HL-60 (cell line): ENCODE measurements at places on chromosomes 6 and 20.

GRCh38 chr6:135535989-135536414, 38.5 kb upstream of the AHI1 start:
- no peak for DNase-seq

GRCh38 chr20:13174402-13174801, 46.7 kb upstream of the ISM1 start:
- no peak for DNase-seq

GRCh38 chr6:101585501-101585900, 192.0 kb downstream of the GRIK2 start:
- DNase-seq = no peak

- no peak for DNase-seq
Measured at GRCh38 chr6:3175715-3176402, 18.5 kb upstream of the TUBB2A start.

- no peak for DNase-seq
Measured at GRCh38 chr6:84877515-84878210, 113.3 kb upstream of the TBX18 start.

- DNase-seq = no peak
Measured at GRCh38 chr20:45948261-45948733, 13.8 kb downstream of the PCIF1 start.

- peak; percentile 9 for DNase-seq
Measured at GRCh38 chr6:88165844-88166492, at the start of gene CNR1. Gene CNR1, minus strand, starts transcription at chr6:88166347. Its CDS starts 21,073 bp downstream, at chr6:88145274.

- DNase-seq = no peak
Measured at GRCh38 chr6:52513464-52513863, 63.4 kb downstream of the TRAM2 start.

GRCh38 chr6:45229416-45229815, 98.7 kb upstream of the RUNX2 start:
- DNase-seq = no peak

DNA sequence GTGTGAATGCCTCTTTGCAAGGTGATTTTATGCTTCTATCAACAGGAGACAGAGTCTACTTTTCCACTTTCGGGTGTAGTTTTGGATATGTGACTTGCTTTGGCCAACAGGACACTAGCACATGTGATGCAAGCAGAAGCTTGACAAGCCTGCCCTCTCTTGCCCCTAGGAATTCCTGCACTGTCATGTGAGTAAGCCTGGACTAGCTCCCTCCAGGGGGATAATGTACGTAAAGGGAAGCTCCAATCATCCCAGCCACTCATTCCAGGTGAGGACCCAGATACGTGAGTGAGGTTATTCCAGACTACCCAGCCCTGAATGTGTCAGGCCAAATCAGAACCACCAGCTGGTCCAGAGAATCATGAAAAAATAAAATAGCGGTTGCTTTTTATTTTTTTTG, 33.3 kb downstream of the BEND3 start:
- DNase-seq = no peak

DNA sequence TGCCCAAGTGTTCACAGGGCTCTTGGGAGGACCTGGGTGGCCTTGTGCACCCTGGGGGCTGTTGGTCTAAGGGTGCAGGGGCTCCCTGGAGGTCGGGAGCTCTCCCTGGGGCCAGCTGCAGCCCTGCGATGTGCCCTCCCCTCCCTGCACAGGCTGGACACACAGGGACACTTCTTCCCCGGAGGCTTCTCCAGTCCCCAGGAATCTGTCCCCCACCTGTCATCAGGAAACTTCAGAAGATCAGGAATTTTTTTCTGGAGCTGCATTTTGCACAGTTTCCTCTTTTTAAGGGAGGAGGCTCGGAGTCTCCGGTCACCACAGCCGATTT, 66.9 kb upstream of the BHLHE23 start:
- no peak for DNase-seq

DNA sequence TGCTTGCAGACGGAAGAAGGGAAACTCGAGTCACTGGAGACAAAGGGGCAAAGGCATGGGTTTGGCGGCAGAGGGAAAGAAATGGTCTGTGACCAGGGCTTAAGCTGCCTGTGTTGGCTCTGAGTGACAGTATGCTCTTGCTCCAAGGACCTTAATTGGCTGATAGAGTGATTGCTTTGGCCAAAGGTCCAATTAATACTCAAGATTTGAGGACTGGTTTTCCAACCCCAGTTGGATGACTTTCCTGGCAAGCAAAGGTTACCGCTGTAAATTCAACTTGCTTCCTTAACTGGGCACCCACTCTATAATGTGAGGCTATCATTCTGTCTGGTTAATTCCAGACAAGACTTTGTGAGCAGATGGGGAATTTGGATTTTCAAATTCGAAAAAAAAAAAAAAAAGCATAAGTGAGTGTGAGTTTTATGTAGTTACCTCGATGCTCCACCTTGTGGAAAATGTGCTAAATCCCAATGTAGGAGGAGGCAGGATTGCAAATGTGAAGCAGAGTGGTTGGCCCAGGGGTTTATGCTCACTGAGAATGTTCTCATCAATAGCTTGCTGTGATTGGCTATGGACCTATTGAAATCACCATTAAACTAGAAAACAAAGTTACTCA, 150.7 kb upstream of the GMDS start:
- DNase-seq = no peak

DNA sequence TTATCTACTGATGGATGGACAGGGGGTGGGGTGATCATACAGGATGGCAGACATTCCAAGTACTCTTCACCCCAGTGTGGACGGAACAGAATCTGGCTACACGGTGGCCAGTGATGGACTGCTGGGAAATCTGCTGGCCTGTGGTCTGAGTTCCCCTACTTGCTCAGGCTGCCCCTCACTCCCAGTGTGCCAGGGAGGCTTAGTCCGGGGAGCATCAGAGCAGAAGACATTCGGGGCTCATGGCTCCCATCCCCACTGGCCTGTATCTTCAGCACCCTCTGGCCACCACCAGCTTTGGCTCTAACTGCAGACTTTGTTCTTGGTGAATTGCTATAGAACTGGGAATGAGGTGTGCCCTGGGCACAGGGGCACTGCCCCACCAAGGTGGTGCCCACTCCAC, 15.3 kb downstream of the TLDC2 start:
- DNase-seq = no peak

GRCh38 chr6:38720295-38720694, 5.2 kb downstream of the DNAH8 start:
- no peak for DNase-seq

GRCh38 chr6:37125774-37126492, 44.0 kb upstream of the PIM1 start:
- no peak for DNase-seq

DNA sequence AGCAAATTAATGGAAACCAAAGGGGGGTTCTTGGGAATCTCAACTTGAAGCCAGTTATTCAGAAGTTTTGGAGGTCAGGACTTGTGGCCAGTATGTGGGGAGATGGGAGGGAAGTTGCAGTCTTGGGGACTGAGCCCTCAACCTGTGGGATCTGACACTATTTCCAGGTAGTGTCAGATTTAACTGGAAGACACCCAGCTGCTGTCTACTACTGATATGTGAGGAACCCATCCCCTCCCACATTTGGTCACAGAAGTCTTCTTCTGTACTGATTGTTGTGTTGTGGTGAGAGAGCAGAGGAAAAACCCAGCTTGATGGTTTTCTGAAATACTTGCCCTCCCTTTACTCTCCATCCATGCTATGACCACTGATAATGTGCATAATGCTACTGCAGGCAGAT, 134.0 kb downstream of the QRSL1 start:
- DNase-seq = no peak

- peak; percentile 96 for DNase-seq
Measured at GRCh38 chr6:36697481-36697903, at the start of gene RAB44. Gene RAB44, plus strand, starts transcription at chr6:36697826. Its CDS starts 6,410 bp downstream, at chr6:36704236.

GRCh38 chr6:134882426-134883038, 67.4 kb downstream of the ALDH8A1 start:
- DNase-seq = peak; percentile 7

- DNase-seq = no peak
Measured at GRCh38 chr6:116015983-116016382, 44.7 kb downstream of the FRK start.

- DNase-seq = no peak
Measured at GRCh38 chr20:43477193-43477592, 19.5 kb downstream of the SRSF6 start.

- DNase-seq = no peak
Measured at GRCh38 chr6:17525637-17526036, 74.5 kb upstream of the FAM8A1 start.

DNA sequence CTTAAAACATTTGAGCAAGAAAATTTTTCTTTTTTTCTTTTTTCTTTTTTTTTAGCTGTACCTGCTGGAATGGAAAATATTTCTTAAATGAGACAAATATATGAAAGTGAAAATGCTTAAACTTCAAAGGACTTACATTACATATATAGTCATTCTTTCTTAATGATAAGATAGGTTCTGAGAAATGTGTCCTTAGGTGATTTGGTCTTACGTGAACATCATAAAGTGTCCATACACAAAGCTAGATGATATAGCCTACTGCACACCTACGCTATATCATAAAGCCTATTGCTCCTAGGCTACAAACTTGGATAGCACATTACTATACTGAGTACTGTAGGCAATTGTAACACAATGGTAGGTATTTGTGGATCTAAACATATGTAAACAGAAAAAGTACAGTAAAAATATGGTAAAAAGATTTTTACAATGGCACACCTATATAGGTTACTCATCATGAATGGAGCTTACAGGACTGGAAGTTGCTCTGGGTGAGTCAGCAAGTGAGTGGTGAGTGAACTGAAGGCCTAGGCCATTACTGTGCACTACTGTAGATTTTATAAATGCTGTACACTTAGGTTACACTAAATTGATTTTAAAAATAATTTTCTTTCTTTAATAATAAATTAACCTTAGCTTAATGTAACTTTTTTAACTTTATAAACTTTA, 54.6 kb downstream of the RPP21 start:
- no peak for DNase-seq

- peak; percentile 81 for DNase-seq
Measured at GRCh38 chr20:43941476-43942200, 27.0 kb downstream of the TOX2 start.

DNA sequence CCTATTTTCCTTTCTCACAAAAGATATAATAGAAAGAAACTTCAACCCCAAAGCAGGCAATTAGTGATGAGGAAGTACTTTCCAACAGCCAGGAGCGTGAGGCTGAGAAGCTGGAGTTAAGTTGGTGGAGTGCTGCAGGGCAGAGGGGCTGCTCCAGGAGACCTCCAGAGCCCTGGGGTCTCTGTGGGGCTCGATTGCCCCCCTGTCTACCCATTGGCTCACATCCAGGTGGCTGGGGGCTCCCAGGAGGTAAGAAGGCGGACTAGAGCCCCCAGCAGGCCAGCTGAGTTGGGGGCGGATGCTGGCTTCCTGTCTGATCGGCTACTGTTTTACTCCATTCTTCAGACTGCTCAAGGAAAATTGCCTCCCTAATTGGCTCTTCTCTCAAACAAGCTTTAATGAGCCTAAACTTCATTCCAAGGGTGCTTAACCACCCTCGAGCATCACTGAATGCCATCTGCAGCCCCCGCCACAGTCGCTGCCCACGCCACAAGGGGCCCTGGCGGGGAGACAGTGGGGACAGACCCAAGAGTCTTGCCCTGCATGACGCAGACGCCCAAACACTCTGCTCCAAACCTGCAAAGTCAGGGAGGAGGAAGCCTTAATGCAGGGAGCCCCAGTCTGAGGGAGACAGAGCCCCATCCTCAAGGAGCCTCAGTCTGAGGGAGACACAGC, 78.6 kb downstream of the MDGA1 start:
- DNase-seq = no peak

DNA sequence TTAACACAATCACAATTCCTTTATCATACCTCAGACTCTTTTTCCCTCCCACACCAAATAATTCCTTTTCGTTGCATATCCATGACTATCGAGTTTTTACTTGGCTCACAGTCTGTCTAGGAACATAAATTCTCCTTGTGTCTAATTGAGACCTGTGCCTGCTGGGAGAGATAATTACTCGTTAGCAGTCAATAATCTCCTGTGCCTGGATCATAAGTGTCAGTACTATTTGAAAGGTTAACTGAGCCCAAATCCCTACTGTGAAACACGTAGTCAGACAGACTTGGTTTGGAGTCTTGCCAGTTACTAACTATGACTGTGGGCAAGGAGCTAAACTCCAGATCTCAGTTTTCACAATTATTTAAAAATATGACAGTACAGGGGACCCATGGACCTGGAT, 5.7 kb upstream of the CTNNBL1 start:
- no peak for DNase-seq

DNA sequence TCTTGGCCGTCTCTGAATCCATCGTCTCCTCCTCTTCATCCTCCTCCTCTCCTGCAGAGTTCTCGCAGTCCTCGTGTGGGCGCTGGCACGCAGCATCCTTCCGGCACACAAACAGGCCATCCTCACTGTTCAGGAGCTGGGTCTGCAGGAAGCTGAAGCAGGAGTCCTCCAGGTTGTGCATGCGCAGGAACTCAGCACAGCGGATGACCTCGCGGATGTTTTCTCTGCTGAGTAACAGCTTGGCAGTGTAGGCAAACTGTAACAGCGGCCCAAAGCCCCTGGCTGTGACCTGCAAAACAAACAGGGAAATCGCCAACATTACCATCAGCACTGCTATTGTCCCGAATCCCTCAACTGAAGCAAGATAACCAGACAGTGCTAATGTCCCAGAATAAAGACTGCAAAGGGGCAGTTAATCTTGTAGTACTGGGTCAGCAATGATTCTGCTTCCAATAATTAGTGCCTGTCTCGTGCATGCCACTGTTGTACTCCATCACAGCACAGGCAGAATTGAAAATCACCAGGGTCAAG, 57.4 kb downstream of the GJA10 start:
- DNase-seq = no peak

- peak; percentile 79 for DNase-seq
Measured at GRCh38 chr6:163956571-163957407, 542.3 kb downstream of the QKI start.

GRCh38 chr20:19926591-19926990, 90.6 kb upstream of the NAA20 start:
- DNase-seq = no peak

DNA sequence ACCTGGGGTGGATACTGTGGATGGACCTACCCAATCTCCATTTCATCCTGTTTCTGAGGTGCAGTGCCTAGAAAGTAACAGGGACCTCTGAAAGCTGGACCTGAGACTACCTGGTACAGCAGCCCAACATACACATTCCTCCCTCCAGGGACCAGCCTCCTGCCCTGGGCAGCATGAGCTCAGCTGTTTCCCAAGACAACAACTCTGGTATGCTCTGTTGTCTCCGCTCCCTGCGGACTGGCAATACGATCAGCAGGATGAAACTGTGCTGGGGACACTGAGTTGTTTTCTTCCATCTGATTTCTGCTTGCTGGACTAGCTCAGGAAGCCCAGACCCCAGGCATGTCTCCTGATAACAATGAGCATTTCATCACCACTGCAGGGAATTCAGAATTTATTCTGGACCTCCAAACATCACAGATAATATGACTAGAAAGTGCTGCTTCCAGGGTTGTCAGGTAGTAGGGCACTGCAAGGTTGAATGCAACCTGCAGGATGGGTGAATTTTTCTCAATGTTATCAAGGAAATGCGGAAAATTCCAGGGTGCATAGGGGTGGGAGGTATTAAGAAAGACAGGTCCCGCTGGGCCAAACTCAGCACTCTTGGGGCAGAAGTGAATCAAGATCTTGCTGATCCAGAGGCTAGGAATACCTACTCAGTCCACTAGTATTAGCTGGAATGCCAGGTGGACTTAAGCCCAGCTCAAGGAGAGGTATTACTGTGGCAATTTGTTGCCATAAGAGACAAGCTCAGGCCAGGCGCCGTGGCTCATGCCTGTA, 38.9 kb upstream of the SLC4A11 start:
- no peak for DNase-seq
